ENCODE measurements at places on chromosomes 11 and 22.

- no peak for DNase-seq
These were observed 24.4 kb downstream of the TPBGL start for GRCh38 chr11:75264971-75265370.

- no peak for DNase-seq
These were observed 30.7 kb upstream of the KCNQ1OT1 start for GRCh38 chr11:2730272-2731129.

GRCh38 chr11:45924036-45924915 lies 1.8 kb downstream of the LARGE2 start:
- DNase-seq: no peak

DNA sequence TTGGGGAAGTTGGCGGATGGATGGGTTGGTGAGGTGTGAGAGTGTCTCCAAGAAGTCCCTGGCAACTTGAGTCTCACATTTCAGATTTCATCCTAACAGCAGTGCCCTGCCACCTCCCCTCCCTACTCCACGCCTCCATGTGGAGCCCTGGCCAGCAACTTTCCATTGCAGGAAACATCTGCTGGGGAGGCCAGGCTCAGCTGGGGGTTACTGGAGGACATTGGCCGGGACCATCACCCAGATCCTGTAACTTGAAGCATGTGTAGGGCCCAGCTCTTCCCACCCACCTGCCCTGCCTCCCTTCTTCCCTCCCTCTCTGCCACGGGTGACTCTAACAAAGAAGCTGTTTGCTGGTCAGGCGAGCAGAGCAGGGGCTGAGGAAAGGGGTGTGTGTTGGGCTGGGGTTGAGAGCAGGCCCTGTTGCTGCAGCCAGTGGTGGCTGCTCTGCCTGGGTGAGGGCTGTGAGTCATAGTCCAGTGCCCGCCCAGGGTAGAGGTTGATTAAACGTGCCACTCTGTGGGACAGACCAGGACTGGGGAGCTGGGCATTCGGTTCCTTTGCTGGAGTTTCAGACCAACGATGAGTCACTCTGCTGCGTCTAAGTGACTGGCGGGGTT lies 64.0 kb downstream of the SCN3B start:
- peak; percentile 98 for DNase-seq

GRCh38 chr11:93870616-93871015 lies 20.2 kb upstream of the VSTM5 start:
- DNase-seq: no peak

GRCh38 chr11:128517451-128518230 lies 69.7 kb downstream of the ETS1 start:
- DNase-seq: peak; percentile 89

DNA sequence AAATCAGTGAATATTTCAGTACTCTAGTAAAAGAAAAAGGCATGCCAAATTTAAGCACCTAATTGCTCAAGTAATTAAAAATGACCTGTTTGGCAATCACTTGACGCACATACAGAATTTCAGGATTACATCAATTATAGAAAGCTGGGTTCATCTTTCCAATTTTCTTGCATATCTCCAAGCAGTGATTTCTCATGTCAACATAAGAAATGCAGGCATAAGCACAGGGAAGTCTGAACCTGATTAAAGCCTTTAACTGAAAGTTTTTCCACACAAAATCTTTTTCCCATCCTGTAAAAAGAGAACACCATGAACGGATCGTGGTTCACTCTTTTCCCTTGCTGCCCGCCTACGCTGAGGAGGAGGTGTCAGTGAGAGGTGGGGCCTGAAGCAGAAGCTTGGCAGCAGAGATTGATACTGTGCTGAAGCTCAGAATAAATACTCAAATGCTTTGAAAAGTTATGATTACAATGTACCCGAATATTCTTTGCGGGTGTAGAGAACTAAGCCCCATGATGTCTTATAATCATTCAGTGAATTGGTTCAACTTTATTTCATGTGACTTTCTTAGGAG lies 704.1 kb upstream of the CCDC90B start:
- DNase-seq: no peak

- DNase-seq: peak; percentile 34
These were observed 6.6 kb downstream of the HSPA8 start for GRCh38 chr11:123055191-123055901.

- DNase-seq: no peak
These were observed 8.6 kb upstream of the POLDIP3 start for GRCh38 chr22:42623301-42623751.

DNA sequence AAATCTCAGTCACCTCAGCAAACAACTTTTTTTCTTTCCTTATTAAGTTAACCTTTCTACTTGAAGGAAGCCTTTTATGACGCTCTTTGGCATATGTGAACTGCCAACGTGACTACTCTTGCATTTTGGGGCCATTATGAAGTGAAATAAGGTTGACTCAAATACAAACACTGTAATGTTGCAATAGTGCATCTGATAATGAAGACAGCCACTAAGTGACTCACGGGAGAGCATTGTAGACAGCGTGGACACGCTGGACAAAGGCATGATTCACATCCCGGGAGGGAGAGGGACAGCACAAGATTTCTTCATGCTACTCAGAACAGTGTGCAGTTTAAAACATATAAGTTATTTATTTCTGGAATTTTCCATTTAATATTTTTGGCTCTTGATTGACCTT lies 560.8 kb downstream of the ETS1 start:
- peak; percentile 98 for DNase-seq

GRCh38 chr11:92828556-92828955 lies 140.9 kb upstream of the MTNR1B start:
- no peak for DNase-seq

- DNase-seq: no peak
These were observed 2.1 kb downstream of the KIF18A start for GRCh38 chr11:28105869-28106268.

GRCh38 chr11:44301564-44302271 lies 8.2 kb downstream of the ALX4 start:
- DNase-seq: peak; percentile 97

DNA sequence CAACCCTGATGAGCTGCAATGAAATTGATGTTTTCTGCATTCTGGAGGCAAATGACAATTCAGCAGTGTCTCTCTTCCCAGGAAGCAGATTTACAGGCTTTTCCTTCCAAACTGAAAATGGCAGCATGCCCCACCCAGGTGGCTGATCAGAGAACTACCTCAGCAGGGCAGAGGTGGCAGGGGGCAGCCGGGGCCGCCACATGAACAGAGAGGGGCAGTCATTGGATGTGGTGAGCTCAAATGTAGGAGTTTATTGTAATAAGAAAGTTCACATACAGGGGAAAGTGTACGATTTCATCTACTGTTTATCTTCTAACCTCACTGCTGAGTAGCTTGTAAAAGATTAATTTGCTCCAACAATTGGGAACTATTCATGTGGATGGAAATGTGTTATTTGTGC lies 15.7 kb upstream of the PARVA start:
- no peak for DNase-seq

DNA sequence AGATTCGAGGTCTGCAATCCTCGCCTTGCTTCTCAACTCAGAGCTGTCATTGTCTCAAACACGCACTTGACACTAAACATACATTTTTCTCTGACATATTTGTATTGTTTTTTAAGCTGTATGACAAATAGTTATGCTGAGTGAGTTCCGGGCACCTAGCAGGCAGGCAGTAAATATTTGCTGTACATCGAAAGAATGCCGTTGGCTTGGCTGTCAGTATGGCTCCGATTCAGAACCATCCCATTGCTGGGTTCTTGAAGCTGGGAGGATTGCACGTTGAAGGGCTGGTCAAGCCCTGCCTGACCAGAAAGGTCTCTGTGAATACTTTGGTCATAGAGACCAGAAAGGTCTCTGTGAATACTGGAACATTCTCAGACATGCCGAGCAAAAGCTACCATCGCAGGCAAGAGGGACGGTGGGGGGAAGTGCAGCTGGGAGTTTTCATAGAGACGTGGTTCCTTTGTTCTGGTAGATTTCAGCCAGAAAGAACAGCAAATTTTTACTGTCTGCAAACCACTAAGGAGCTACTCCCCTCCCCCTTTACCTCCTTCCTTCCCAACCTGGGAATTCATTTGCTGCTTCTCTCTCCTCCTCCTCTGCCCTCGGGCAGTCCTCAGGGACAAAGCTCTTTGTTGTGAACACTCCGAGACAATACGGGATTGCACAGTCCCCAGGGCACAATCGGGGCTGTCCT lies 202.2 kb upstream of the SORL1-AS1 start:
- peak; percentile 63 for DNase-seq

DNA sequence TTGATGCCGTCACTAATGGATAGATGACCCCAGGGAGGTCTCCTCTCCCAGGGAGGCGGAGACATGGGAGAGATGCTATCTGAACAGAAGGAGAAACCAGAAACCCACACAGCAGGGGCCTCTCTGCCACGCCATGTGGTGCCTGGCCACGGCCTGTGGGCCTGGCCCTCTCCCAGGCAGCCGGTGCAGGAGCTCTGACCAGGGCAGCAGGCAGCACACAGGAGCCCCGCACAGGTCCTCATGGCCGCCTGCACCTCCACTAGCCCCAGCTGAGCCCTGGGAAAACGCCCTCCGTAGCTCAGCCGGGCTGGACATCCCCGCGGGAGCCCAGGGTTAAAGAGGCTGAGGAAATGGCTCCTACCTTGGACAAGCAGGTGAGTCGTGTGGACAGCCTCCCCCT lies 19.8 kb downstream of the IGSF9B start:
- DNase-seq: no peak

DNA sequence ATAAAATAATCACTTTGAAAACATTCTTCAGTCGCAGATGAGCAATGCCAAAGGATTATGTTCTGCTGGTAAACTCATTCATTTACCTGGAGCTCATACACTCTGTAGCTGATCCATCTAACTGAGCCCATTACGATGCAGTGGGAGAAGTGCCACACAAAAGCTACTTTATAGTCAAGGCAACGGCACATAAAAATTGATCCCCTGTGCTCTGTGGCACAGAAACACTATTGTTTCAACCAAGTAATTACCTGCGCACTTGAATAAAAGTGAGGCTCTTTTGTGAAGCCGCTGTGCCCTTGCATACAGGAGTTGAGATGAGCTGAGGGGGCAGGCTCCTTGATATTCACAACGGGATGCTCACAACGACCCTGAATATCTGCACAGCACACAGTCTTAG lies 7.2 kb downstream of the DKK3 start:
- DNase-seq: no peak

- DNase-seq: no peak
These were observed 16.4 kb upstream of the SNX32 start for GRCh38 chr11:65817312-65817834.

DNA sequence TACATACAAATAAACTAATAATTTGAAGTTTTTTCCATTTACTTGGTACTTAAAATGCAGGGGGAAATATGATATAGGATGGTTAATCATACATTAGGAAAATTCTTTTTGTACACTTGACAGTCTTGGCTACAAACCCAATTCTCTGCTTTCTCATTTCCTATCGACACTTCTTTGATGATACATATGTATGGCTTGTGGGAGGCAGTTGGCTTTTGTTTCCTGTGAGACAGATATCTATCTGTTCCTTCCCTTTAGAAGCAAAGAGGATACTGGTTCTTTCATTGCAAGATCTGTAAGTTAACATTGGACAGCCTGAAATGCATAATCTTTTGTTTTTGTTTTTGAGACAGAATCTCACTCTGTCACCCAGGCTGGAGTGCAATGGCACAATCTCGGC lies 47.9 kb upstream of the ADORA2A start:
- no peak for DNase-seq

DNA sequence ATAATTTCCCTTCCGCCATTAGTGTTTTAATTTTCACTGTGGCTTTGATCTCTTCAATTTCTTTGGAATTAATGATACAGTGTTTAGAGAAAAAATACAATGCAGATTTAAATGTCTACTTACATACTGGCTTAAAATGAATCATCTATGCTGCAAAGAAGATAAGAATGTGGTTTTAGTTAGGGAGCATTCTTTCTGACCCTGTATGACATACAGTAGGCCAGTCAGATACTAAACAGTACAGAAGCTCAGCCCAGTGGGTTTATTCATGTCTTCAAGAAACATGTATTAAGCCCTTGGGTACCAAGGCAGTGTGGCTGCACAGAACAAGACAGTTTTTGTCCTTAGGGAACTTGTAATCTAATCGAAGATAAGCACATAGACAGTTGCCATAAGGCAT lies 268.8 kb downstream of the DDX10 start:
- DNase-seq: peak; percentile 66

GRCh38 chr11:72652873-72653630 lies 21.2 kb downstream of the PDE2A start:
- DNase-seq: no peak

- DNase-seq: no peak
These were observed 54.4 kb upstream of the OR4B1 start for GRCh38 chr11:48161951-48162884.
